Stimulated activated CD4-positive, alpha-beta T cell treated with anti-CD3 and anti-CD28 coated beads, Interleukin-4, amount 100 ng/mL, for 1 hour (primary cell): ENCODE measurements at places on chromosomes 11 and 22.

GRCh38 chr11:121451178-121451985, 732 bp upstream of the SORL1 start:
- DNase-seq = peak; percentile 42

DNA sequence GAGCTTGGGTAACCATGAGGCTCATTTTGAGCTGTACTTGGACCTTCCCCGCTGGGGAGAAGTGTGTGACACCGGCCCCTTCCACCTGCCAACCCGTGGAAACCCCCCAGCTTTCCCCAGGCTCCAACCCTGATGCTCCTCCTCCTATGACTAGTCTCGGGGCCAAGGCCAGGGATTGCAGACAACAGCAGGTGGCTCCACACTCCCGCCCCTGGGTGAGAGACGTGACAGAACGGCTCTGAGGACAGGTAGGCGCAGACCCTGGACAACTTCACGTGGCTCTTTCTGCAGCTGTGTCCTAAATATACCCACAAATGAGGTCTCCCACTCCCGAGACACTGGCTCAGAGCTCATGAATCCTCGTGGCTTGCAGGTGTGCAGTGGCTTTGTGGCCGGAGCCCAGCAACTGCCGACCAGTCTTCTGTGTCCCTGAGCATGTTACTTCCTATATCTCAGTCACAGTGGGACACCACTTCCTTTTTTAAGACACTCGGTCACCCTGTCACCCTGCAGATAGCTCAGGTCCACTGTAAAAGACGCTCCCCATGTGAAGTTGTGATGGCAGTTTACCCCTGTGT, 55.2 kb downstream of the NECTIN1 start:
- peak; percentile 25 for DNase-seq

GRCh38 chr11:7444091-7444981, 41.0 kb upstream of the OLFML1 start:
- DNase-seq = no peak

DNA sequence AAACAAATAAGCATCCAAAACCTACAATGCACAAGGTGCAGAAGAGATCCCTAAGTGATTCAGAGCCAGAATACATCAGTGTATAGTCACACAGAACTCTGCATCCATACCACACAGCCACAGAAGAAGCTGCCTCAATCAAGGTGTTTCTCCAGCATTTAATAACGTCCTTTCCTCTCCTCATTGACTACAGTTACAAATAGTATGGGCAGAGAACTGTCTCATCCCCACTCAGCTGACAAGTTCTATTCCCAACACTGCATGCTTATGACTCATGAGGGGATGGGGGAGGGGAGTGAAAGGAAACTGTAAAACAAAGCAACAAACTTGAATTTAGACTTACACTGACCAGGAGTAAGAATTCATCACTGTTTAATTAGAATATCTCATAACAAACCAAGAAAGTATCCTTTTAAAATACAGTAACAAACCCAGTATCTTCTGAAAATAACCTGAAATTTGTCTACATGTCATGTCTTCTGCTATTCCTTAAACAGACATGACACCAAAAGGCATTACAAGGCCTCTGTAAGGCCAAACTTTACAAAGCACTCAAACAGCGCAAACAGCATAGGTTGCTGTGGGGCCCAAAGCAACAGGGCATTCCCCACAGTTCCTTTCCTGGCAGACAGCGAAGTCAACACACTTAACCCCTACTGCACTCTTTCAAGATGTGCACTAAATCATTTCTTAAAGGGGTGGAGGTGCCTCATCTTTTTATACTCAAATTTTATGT, 29.3 kb downstream of the CELF1 start:
- DNase-seq = no peak

DNA sequence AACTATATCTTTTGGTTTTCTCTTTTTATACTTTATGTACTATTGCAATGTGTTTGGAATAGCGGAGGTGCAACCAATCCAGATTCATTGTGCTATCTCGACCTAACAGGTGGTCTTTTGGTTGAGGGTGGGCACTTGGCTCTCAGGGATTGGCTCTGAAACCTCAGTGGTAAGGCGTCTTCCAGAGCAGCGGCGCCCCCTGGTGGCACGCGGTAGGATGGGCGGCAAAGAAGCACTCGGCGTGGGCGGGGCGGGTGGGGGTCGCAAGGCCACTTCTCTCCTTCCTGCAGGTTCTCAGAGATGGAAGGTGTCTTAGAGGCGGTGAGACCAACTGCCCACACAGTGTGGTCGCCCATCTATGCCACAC, 19.2 kb upstream of the PLET1 start:
- peak; percentile 81 for DNase-seq

DNA sequence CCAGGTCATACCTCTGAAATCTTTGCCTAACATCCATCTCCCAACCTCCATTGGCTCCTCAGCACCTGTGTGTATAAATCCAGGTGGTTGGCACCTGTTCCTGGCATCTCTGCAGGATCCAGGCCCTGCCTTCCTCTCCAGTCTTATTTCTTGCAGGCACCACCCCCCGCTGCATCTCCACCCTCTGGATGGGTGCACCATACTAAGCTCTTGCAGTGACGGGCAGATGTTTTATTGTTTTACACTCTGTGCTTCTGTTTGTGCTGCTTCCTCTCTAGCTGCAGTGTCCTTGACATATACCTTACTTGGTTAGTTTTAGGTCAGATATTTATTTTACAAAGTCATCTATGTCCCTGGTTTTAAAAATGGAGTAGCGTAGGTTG, 102.6 kb downstream of the TBC1D22A start:
- no peak for DNase-seq

DNA sequence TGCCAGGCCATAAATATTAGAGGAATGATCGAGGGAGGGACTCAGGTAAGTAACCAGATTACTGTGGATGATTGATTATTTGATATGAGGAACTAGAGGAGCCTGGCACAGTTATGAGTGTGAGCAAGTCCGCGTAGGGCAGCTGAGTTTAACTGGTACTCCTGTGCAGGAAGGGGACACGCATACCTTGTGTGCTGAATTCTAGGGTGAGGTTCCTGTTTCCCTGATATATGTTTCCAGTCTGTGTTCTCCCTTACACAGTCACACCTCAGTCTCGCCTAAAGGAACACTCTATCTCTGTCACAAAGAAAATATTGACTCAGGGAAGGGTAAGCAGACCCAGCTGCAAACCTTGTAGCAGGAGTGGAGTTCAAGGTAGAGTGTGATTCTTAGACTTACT, 17.4 kb downstream of the SGSM3 start:
- no peak for DNase-seq

GRCh38 chr11:67411785-67412152, 3.7 kb upstream of the CARNS1 start:
- DNase-seq = no peak

- no peak for DNase-seq
These were observed 56.6 kb downstream of the BID start for GRCh38 chr22:17717708-17718107.

GRCh38 chr11:118396097-118396501, 5.3 kb upstream of the ATP5MG start:
- no peak for DNase-seq

GRCh38 chr11:58742981-58743880, 11.5 kb upstream of the GLYAT start:
- DNase-seq = no peak

- no peak for DNase-seq
These were observed 4.8 kb upstream of the CHRM1 start for GRCh38 chr11:62925745-62926679.

DNA sequence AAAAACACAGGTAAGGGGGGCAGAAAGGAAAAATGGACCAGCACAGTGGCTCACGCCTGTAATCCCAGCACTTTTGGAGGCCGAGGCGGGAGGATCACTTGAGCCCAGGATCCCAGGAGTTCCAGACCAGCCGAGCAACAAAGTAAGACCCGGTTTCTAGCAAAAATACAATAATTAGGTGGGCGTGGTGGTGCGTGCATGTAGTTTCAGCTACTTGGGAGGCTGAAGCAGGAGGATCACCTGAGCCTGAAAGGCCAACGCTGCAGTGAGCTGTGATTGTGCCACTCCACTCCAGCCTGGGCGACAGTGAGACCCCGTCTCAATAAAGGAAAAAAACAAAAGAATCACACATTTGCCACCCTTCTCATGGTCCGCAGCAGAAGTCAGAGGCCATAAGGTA, 519.4 kb downstream of the BRD1 start:
- DNase-seq = no peak

- DNase-seq = no peak
These were observed 233.4 kb upstream of the DDI1 start for GRCh38 chr11:103803062-103803461.

DNA sequence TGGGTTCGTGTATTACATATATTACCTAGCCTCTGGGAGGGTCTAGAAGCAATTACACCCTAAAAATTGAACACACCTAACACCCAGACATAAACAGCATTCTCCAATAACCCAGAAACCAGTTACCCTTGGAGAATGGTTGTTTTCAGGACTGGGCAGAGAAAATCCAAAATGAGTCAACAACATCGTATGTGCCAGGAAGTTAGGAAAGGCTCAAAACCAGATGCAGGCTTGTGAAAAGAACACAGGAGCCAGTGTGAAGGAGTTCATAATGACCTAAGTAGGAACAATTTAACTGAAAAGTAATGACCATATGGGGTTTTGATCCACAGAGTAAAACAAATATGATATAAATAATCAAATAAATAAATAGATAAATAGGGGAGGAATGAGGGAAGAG, 5.1 kb upstream of the CLPB start:
- no peak for DNase-seq

DNA sequence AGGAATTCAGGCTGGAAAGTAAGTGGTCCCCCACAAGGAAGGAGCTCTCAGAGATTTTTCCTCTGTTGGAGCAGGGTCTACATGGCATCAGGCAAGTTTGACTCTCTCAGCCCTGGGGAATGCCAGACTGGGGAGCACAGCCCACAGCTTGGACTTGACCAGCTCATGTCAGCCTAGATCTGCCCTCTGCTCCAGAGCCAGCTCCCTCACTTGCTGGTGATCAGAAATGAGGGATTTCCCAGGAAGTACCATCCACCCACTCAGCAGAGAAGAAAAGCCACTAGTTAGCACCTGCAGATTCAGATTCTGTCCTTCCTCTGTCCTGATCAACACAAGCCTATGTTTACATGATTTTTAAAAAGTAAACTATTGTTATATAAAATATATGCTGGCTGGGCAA, 13.0 kb downstream of the TALDO1 start:
- no peak for DNase-seq

DNA sequence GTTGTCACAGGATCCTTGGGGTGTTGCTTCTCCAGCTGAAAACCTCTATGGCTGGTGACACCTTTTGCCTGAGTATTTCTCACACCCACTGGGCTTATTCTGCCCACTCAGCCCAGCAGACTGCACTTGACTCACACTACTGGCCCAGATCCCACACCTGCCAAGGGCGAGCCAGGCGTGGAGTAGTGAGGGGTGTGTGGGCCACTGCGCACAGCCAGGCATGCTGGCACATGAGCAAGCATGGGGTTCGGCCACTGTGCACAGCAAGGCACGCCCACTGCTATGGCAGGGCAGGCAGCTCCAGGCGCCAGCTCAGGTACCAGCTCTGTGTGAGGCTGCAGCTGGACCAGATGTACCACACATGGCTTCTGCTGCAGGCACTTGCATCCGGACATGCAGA, 116.5 kb upstream of the MTNR1B start:
- no peak for DNase-seq

DNA sequence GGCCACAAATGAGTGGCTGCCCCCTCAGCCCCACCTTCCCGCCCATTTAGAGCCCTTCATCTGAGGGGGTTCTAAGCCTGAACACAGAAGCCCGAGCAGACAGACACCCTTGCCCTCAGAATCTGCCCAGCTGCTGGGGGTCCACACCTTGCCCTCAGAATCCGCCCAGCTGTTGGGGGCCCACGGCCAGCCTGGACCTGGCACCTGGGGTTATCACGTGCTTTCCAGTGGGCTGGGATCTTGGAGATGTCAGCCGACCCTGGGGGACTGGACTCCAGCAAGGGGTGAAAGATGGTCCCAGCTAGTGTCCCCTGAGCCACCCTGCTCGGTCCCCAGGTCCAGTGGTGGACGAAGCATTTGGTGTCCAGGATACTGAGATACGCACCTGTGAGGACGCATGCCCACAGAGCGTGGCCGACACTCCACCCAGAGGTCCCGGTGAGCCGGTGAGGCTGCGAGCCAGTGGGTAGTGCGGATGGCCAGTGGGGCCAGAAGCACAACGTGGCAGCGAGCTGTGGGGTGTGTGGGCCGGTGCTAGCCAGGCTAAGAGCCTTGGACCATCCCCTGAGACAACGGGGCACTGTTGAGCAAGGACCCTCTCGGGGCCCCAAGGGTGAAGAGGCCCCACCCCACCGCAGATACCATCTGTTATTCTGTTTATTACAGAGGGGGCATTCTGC, 3.1 kb upstream of the CTSD start:
- DNase-seq = peak; percentile 1

GRCh38 chr11:122673701-122674100, 18.2 kb downstream of the UBASH3B start:
- DNase-seq = no peak

DNA sequence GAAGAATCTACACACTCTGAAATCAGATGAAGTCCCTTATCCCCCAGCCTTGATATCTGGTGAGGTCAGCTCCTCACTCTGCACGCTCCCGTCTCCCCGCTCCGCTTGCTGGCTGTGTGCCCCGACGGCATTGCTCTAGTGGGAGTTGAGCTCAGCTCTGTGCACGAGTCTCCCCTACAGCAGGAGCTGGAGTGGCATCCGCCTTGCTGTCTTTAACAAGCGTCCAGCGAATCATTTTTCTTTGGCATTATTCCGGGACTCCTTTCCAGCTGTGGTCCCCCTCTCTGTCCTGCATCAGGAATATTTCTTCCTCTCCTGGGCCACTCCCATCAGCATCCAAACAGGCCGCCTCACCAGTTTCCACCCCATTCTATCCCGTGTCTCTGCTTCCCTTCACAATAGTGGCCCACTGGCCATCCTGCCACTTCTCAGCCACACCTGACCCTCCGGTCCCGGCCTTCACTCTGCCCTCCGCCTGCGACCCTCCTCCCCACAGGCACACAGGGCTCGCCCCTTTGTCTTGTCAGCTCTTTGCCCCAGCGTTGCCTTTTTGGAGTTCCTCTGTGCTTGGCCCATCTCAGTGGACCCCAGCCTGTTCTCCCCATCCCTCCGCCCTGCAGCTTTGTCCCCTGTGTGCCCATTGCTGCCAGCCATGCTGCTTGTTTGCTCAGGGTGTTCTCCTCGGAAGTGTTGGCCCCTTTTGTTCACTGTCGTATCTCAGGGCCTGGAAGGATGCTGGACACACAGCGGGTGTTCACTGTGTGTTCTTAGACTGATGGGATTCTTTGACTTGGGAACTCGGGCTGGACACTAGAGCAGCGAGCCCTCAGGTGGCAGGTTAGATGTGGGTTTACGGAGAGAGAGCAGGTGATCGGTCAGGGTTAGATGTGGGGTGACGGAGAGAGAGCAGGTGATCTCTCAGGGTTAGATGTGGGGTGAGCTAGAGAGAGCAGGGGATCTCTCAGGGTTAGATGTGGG, 441.8 kb downstream of the TBC1D22A start:
- no peak for DNase-seq

DNA sequence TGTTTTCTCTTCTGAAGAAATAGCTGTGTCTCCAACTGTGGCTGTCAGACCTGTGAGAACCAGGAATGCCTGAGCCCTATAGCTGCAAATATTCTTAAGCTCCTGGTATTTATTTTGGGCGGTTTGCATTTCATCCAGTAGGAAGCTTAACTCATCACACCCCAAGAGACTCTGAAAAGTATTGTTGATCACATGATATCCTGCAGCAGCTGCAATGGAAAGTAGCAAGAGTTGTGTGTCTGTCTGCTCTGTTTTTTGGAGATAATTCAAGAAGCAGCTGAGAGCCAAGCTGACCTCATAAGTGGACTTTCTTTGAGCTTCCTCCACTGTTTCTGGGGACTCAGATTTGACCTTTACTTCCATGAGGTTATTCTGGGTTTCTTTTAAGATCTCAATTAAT, 36.4 kb upstream of the MRPL17 start:
- no peak for DNase-seq
